ENCODE measurements at places on chromosomes 4 and X.

- no peak for DNase-seq
These were observed 19.1 kb upstream of the EGFL6 start for GRCh38 chrX:13550346-13550745.

GRCh38 chr4:142614621-142615323 is 231.3 kb downstream of the INPP4B start:
- no peak for DNase-seq

DNA sequence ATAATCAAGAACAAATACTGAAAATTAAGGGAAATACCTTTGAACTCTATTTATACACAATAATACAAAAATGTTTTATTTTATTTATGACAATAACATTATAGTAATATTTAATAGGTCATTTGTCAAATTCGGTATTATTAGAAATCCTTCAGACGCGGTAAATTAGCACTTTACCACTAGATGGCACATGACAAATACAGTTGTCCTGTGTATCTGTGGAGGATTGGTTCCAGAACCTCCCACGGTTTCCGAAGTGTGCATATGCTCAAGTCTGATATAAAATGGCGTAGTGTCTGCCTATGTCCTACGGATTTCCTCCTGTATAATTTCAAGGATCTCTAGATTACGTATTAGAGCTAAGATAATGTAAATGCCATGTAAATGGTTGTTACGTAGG is 8.1 kb upstream of the LINC00632 start:
- DNase-seq: no peak

- no peak for DNase-seq
These were observed 54.2 kb downstream of the C4orf50 start for GRCh38 chr4:5964030-5964429.

DNA sequence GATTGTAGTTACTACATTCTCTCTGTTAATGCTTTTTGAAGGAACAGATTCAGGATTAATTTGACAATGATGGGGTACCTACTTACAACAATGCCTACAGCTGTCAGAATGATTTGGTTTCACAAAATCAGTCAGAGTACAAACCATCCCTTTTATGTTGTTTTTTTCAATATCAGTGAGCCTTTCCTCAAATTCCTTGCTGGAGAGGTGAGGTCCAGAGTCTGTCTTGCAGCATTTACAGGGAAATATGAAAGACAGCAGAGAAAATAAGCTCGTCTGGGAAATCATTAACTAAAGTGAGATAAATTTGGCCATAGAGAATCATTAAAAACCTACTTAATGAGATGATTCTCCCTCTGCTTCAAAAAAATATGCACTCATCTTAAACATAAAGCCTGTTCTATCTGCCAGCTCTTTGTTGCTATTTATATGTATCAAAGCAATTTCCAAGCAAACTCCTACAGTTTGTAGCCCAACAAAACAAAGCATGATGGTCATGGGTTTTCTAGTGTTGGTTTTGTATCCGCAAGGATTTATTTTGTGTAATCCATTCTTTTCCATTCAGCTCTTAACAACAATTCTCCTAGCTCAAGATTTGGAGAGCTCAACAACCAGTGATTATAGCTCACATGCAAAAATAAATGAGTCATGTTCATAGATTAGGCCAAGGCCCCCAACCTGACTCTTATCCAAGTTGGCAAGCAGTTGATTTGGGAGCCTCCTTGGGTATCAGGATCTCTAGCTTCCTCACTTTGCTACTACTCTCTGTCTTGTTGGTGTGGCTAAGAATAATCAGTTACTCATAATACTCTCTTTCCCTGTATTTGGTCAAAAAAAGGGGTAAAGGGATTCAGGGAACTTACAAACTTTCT is 222.6 kb downstream of the ENOX2 start:
- DNase-seq: no peak

DNA sequence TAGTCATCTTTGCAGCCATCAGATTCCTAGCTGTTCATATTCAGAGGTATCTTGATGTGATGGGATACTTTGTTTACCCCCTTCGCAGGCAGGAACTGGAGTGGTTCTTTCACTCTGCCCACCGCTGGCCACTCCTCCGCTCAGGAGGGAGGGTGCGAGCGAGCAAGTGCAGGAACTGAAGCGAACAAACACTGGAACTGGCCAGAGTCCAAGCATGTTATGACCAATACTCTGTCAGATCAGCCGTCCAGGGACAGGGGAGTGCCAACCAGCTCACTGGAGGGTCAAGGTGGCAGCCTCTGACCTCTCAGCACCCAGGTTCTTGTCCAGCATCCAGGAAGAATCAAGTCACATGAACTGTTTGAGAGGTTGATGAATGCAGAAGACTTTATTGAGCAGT is 18.0 kb upstream of the MANBA start:
- no peak for DNase-seq

DNA sequence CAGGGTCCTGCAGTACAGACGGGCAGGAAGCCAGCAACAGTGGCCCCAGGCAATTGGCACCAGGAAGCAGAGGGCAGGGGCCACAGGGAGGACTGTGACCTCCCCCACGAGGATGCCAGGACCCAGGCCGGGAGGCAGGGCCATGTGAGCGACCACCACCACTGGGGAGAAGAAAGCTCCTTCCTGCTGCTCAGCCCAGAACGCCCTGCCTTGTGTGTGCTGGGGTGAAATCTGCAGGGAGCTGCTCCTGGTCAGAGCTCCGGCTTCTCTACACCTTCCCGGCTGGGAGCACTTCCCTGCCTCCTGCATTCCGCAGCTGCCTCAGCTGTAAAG is 100.4 kb downstream of the HMX1 start:
- DNase-seq: no peak

- no peak for DNase-seq
These were observed 227.8 kb downstream of the STIM2 start for GRCh38 chr4:27088491-27088890.

- DNase-seq: no peak
These were observed 8.5 kb downstream of the POU3F4 start for GRCh38 chrX:83516597-83516996.

DNA sequence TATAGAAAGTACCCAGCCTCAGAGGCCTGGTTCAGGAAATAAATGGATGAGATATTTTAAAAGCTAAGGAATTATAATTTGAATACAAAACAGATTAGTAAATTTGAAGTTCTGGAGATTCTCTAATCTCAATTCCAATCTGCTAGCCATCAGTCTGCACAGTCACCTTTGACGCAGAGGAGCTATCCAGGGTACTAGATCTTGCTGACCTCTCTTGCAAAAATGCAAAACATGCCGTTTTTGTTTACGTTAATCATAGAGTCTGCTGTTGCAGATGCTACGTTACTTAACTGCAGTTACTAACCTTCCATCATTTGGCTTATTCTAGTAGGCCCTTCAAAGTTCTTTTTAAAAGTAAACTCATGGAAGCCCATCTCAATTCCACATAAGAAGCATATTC is 10.4 kb downstream of the CCSER1 start:
- no peak for DNase-seq

DNA sequence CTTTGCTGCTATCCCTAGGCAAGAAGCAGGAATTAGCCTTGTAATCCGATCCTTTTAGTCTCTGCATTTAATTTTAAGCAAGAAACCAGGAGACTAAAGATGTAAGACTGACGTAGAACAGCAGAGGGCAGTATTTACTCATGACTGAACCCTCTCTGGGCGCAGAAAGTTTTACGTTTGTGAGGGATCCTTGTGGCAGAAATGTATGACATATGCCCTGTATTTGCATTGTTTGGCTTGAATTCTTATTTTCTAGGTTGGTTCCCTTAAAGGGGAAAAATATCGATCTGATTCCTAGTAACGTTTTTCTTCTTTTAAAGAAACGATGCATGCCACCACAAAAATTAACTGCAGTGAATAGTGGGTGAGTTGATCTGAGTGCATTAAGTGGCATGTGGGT is 1.3 kb upstream of the FAT4 start:
- DNase-seq: no peak

DNA sequence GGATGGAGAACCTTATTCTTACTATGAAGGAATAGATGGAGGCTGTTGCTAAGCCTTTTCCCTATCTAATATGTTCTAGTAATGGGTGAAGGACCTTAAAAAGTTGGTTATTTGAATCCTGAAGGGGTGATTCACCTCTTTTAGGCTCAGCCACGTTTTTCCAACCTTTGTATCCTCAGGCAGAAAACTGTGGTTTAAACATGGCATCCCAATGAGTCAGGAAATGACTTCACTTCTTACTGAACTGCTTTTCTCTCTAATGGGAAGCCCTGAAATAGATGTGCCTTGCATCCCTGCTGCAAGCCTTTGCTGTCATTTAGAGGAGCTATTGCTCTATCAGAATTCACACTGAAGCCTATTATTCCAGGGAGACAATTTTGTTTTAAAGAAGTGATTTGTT is 191.0 kb upstream of the ARX start:
- DNase-seq: no peak

DNA sequence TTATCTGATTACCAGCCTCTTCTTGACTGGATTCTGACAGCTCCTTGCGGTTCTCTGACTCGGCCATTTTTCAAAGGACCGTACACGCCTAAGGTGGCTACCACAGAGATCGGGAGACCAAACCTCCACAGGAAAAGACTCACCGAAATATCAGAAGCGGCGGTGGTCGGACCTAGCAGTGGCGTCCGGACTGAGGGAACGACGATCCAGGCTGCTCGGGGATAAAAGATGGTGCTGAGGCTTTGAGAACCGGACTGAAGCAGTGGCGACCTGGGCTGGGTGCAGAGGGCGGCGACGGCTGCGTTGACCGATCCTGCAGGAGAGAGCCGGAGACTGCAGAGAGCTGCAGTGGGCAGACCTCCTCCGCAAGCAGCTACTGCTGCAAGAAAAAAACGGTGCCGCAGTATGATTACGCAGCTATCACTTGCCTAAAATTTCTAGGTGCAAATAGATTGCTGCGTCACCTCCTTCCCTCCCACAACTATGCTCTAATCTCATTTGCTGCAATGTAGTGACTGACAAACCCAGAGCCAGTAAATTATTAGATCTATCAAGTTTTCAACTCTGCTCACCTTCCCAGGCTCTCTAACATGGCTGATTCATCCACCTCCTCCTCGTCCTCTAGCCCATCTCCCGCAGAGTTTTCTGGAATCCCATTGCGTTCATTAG is at the start of gene NAP1L2:
TSS of gene NAP1L2 (minus strand) at position 426 of the 669 bp plus-strand sequence. CDS start at position 67, 359 bp downstream.
- peak; percentile 15 for DNase-seq

- DNase-seq: no peak
These were observed 120.3 kb downstream of the RASL11B start for GRCh38 chr4:52982255-52982945.

- no peak for DNase-seq
These were observed 58.1 kb downstream of the TMEM164 start for GRCh38 chrX:110060846-110061537.

- peak; percentile 11 for DNase-seq
These were observed 615 bp downstream of the NEXMIF start for GRCh38 chrX:74924449-74925224.

DNA sequence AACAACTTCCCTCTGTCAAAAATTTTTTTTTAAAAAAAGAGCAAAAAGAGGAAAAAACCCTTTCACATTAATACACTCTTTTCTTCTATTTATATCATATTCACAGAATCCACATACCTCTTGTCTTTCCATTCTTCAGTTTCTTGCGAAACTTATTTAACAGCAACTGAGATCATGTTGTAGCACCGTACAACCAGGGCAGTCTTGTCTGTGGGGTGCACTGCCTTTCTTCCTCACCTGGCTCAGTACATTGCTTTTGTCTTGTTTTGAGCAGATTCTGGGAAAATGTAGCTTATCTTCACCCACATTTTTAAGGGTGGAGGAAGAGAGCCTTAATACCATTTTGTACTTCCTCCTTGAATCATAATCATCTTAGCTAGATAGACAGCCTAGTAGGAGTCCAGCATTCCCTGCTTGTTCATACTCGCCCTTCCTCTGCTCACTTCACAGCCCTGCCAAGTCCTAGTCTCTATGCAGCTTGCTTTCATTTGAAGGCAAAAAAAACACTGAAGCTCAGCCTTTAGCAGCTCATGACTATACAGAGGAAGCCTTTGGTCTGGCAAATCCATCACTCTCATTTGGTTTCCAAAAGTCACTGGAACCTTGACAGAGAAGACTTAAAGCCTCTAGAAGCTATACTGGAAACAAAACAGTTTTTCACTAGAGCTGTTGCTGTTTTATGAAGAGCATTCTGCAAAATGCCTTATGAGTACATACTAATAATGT is 140.6 kb upstream of the BANK1 start:
- DNase-seq: no peak

- DNase-seq: no peak
These were observed 207.3 kb upstream of the DCAF8L1 start for GRCh38 chrX:28188526-28188925.

- DNase-seq: no peak
These were observed 100.6 kb upstream of the F9 start for GRCh38 chrX:139429913-139430312.

GRCh38 chr4:76407440-76408119 is 13.4 kb downstream of the CCDC158 start:
- DNase-seq: no peak

DNA sequence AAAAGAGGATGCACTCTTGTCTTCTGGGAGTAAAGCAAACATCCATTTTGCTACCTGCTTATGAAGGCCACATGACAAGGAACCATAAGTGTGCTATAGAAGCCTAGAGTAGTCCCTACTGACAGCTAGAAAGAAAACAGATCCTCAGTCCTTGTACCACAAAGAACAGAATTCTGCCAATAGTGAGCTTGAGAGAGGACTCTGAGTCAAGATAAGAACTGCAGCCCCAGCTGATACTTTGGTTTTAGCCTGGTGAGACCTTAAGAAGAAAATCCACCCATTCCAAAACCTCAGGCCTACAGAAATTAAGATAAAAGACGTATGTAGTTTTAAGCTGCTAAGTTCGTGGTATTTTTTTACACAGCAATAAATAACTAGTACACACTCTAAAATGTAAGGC is 914.6 kb downstream of the PCDH19 start:
- no peak for DNase-seq

- no peak for DNase-seq
These were observed 5.1 kb downstream of the CD40LG start for GRCh38 chrX:136652822-136653723.

- no peak for DNase-seq
These were observed 390.7 kb downstream of the MAPK10 start for GRCh38 chr4:85968945-85969819.

GRCh38 chrX:53587795-53588420 is 98.6 kb downstream of the HUWE1 start:
- no peak for DNase-seq

- no peak for DNase-seq
These were observed 561.5 kb downstream of the INPP4B start for GRCh38 chr4:142284402-142285221.

- DNase-seq: no peak
These were observed 83.2 kb downstream of the SHROOM3 start for GRCh38 chr4:76518241-76518640.

- no peak for DNase-seq
These were observed 662.2 kb upstream of the BOD1L1 start for GRCh38 chr4:14289708-14290107.

DNA sequence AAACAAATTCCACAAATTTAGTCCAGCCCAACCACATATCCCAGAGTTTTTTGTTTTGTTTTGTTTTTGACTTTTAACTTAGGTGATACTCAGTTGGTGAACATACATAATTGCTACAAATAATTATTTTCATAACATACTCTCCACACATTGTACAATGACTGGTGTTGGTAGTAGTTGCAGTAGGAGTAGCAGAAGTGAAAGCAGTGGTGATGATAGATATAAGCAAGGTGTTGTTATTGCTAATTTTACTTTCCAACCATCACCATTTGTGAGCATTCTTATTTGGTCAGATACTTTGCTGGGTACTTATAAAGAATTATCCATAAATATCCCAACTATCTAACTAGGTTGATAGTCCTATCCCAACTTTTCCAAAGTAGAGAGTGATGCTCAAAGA is 47.3 kb downstream of the ARHGAP24 start:
- DNase-seq: no peak

- no peak for DNase-seq
These were observed 370.7 kb downstream of the GRIA2 start for GRCh38 chr4:157591245-157591644.
